Caco-2 (cell line): ENCODE measurements at places on chromosomes 2 and 18. TPM values are rescaled to one million over a fixed set of nuclear protein-coding genes. Genes with fewer than 3 reads are reported as not detected.

- no peak overlapping the region for H3K27ac ChIP-seq
- no peak overlapping the region for H3K4me3 ChIP-seq
- DNase-seq = no peak
- H3K27me3 ChIP-seq = no peaks in the 10 kb centered on the region
- H3K36me3 ChIP-seq = peaks cover 2% of the 10 kb centered on the region; the same call in 1 of the 2 replicates
- peaks cover 18% of the 10 kb centered on the region for H3K4me1 ChIP-seq
These were observed 10.0 kb downstream of the SLC40A1 start for GRCh38 chr2:189570570-189571031.

DNA sequence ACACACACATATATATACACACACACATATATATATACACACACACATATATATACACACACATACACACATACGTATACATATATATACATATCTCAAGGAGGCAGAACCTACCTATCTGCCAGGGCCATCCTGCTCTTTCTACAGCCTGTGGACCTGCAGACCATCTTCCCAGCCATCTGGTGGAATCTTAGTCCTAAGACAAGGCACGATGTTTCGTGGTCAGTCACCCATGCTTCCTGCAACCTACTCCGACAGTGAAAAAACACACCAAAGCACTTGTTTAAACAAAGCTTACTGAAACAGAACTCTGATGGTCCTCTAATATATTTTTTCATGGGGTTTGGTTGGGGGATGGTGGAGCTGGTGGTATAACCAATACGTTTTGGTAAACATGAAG is 164.2 kb upstream of the ZNF521 start:
- H3K27me3 ChIP-seq = no peaks in the 10 kb centered on the region
- no peak for DNase-seq
- H3K4me3 ChIP-seq = no peak overlapping the region
- H3K4me1 ChIP-seq = no peaks in the 10 kb centered on the region
- H3K36me3 ChIP-seq = no peaks in the 10 kb centered on the region

DNA sequence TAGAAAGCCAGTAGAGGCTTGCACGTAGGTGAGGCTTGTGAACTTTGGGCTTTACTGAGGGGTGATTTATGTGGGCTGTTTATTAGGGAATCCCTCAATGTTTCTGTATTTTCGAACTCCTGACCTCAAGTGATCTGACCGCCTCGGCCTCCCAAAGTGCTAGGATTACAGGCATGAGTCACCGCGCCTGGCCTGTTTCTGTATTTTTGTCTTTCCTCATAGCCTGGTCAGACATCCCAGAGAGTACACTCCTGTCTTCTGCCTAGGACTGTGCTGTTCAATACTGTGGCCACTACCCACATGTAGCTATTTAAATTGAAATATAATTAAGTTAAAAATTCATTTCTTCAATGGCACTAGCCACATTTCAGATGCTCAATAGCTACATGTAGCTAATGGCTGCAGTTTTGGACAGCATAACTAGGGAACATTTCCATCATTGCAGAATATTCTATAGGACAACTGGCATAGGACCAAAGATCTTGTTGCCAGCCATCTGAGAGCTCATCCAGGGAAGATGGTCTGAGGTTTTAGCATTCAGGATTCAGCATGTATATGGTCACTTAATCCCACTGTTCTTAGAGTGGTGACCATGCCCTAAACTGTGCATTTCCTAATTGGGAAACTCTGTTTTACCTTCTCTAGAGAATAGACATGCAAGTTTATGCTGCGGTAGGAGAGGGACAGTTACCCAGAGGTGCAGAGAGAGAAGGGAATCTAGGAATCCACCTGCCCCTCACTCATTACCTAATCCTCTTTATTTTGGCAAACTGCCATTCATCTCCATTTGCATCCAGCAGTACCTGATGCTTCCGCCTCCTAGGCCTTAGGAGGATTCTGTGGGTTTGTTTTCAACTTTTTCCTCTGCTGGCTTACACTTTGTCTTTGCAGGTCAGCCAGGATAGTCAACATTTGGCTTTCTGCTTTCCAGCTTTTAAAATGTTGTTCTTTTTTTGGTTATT is 64.4 kb downstream of the LCLAT1 start:
- H3K27me3 ChIP-seq = no peaks in the 10 kb centered on the region
- H3K36me3 ChIP-seq = no peaks in the 10 kb centered on the region
- H3K27ac ChIP-seq = peak overlapping the region; percentile 38
- DNase-seq = peak; percentile 55

GRCh38 chr2:233468047-233468740 is 98.4 kb downstream of the USP40 start:
- H3K27me3 ChIP-seq = no peaks in the 10 kb centered on the region
- H3K36me3 ChIP-seq = no peaks in the 10 kb centered on the region
- no peak overlapping the region for H3K4me3 ChIP-seq
- no peak for DNase-seq

GRCh38 chr2:17648581-17648980 is 105.0 kb downstream of the SMC6 start:
- H3K4me3 ChIP-seq = no peak overlapping the region
- no peak overlapping the region for H3K27ac ChIP-seq
- no peaks in the 10 kb centered on the region for H3K36me3 ChIP-seq

Gene AKAIN1
- total RNA-seq = not detected in 2 replicates

DNA sequence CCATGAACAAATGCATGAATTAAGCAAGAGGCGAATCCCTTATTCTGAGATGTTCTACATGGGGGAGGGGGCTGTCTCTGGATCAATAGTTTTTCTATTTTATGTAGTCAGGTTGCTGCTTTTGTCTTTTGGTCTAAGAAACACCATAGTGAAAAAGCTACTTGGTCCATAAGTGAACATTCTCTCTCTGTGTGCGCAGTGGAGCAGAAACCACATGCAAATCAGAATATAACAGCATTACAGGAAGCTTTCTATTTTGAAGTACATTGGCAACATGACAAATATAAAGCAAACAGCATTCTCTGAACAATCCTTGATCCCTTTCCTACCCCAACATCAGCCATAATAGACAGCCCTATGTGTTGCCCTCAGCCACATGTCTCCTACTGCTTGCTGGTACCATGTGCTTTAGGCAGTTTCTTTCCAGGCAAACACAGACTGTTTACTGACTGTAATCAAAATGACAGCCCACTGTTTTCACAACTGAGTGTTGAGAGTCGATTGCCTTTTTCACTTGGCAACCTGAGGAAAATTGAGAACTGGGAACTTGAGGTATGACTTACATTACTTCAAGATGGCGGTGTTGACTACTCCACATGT is 10.6 kb downstream of the SCN3A start:
- H3K4me1 ChIP-seq = no peaks in the 10 kb centered on the region
- H3K36me3 ChIP-seq = no peaks in the 10 kb centered on the region
- no peak overlapping the region for H3K27ac ChIP-seq
- no peak overlapping the region for H3K4me3 ChIP-seq
- no peaks in the 10 kb centered on the region for H3K27me3 ChIP-seq
